CD4-positive, alpha-beta T cell (primary cell): ENCODE measurements at places on chromosomes 11 and 22. TPM values are rescaled to one million over a fixed set of nuclear protein-coding genes. Genes with fewer than 3 reads are reported as not detected.

DNA sequence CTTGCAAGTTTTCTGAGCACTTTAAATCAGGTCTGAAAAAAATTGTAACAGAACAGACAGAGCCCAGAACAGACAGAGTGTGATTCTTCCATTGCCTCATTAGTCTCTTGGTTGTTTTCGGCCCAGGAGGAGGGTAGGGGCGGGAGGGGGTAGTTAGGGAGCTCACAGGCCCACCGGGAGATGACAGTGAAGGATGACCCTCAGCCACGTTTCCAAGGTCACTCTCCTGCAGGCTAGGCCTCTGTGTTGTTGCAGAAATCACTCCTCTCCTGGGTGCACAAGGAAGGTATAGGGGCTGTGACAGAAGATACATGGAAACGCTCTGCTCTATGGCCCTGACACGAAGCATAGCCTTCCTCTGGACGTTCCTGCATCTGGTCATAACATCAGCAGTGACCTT is 69.3 kb downstream of the ABTB2 start:
- H3K36me3 ChIP-seq: no peaks in the 10 kb centered on the region
- H3K4me1 ChIP-seq: no peaks in the 10 kb centered on the region
- H3K27me3 ChIP-seq: no peaks in the 10 kb centered on the region

DNA sequence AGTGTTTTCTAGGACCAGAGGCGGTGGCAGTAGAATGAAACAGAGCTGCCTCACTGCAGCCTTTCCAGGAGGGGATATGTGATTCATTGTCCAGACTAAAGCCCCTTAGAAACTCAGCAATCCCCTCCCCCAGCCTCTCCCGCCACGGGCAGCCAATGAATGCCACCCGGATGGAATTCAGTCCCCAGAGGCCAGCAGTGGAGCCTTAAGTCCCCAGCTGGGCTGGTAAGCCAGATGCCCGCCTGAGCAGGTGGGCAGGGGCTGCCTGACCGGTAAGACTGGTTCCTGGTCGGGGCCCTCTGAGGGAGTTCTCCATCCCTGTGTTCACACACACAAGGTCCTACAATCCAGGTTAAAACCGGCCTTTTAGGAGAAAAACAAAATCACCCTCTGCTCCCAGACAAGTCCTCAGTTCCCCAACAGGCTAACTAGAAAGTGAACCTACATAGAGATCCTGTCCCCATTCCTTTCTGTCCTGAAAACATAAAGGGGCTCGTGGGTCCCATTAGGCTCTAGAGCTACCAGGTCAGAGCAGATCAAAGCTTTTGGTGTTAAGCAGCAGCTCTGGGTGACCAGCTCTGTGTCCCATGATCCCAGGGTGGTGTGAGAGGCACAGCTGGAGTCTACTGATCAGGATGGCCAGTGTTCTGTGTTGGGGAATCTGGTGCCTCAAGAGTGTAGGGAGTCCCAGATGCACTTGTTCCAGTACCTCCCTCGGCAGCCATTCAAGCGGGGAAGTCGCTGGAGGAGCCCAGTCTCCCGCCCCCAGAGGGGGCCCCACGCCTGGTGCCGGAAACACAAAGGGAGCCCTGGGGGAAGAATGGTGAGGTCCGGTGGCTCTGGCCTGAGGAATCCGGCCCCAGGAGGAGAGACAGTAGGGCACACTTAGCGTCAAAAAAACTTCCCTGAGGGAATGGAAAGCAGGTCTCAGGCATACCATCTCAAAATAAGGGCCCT is 2.6 kb downstream of the PATZ1 start:
- peak overlapping the region; percentile 69 for H3K27ac ChIP-seq
- H3K4me3 ChIP-seq: peak overlapping the region; percentile 68
- no peak for DNase-seq
- peaks cover 56% of the 10 kb centered on the region for H3K36me3 ChIP-seq
- H3K27me3 ChIP-seq: no peaks in the 10 kb centered on the region
- peaks cover 80% of the 10 kb centered on the region for H3K4me1 ChIP-seq

DNA sequence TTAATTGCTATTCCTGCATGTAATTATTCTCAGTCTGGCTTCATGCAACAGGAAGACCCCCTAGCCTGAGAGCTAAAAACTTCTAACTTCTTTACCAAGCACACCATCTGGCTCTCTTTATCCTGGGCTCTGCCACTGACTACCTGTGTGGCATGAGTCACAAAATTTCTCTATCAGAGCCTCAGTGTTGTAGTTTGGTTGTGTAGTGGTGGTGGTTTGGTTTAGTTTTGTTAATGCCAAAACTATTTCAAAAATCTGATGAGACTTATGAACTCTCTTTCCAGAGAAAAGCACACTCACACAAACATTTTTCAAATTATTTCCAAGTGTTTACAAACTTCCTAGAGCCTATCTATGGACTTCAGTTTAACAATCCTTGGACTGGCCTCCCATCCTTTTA is 7.5 kb upstream of the IL17RA start:
- no peaks in the 10 kb centered on the region for H3K36me3 ChIP-seq
- H3K4me3 ChIP-seq: no peak overlapping the region
- no peak for DNase-seq

- peaks cover 39% of the 10 kb centered on the region for H3K36me3 ChIP-seq
- no peak for DNase-seq
- H3K4me3 ChIP-seq: no peak overlapping the region
- peaks cover 13% of the 10 kb centered on the region for H3K4me1 ChIP-seq
Measured at GRCh38 chr22:44729391-44730021, 22.9 kb upstream of the ARHGAP8 start.

DNA sequence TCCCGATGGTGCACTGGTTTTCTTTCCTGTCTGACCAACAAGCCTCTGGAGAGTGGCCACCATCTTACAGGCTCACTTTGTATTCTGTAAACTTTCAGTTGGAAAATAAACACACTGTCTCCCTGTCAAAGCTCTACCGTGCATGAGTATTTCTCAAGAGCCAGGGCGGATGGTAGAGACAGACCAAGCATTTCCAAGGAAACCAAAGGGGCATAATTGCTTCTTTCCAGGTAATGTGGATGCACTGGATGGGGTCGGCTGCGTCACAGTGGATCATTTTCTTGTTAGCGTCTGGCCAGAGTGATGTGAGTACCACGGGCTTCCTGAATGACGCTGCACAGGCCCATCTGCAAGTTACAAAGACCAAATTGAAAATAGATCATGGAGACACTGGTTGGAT is 5.1 kb upstream of the SEZ6L start:
- no peak for DNase-seq
- H3K4me1 ChIP-seq: no peaks in the 10 kb centered on the region
- H3K4me3 ChIP-seq: no peak overlapping the region
- no peak overlapping the region for H3K27ac ChIP-seq

DNA sequence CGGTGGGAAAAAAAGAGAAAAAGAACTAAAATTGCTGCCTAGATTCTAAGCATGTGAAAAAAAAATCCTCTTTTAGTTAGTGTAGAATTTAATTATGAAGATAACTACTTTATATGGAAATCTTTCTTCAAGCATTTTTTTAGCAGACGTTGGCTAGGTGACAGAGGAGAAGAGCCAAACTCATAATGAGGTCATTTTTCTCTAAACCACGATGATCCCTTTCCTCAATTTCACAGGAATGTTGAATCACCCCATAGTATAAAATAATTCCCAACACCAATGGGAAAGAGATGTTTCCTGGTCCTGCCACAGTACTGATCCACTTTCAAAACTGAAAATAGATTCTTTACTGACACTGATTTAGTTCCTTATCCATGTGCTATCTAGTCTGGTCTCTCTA is 319.8 kb downstream of the DLG2 start:
- H3K4me1 ChIP-seq: no peaks in the 10 kb centered on the region
- no peak for DNase-seq
- no peaks in the 10 kb centered on the region for H3K36me3 ChIP-seq
- H3K4me3 ChIP-seq: no peak overlapping the region
- no peak overlapping the region for H3K27ac ChIP-seq

- H3K27ac ChIP-seq: no peak overlapping the region
- DNase-seq: no peak
- no peaks in the 10 kb centered on the region for H3K27me3 ChIP-seq
- H3K4me1 ChIP-seq: no peaks in the 10 kb centered on the region
- no peak overlapping the region for H3K4me3 ChIP-seq
Measured at GRCh38 chr11:102810950-102811660, 13.1 kb upstream of the MMP1 start.

GRCh38 chr11:74691755-74692154 is 39.5 kb downstream of the CHRDL2 start:
- H3K4me1 ChIP-seq: no peaks in the 10 kb centered on the region
- no peak for DNase-seq
- no peak overlapping the region for H3K4me3 ChIP-seq

DNA sequence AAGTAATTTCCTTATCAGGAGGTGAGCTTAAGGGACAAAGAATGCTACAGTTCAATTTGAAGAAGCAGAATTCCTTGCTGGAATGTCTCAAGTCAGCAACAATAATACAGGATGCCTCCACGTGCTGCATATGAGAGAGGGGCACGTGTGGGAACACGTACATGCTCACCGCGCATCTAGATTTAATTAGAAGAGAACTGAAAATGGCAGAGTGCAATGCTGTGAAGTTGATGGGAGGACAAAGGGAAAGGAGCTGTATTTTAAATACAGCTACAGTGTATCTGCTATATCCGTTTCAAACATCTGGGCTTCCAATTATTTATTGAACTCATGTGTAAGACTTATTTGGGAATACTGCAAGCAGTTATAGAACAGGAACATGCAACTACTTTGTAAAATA is 328.7 kb downstream of the SOX6 start:
- no peaks in the 10 kb centered on the region for H3K36me3 ChIP-seq
- no peak overlapping the region for H3K4me3 ChIP-seq
- no peak for DNase-seq
- H3K27ac ChIP-seq: no peak overlapping the region

- no peak overlapping the region for H3K27ac ChIP-seq
- H3K36me3 ChIP-seq: no peaks in the 10 kb centered on the region
- no peak for DNase-seq
- H3K27me3 ChIP-seq: peaks cover 17% of the 10 kb centered on the region
- no peak overlapping the region for H3K4me3 ChIP-seq
Measured at GRCh38 chr11:122101625-122102291, 14.3 kb downstream of the BLID start.

GRCh38 chr11:34075178-34075820 is 23.8 kb downstream of the CAPRIN1 start:
- H3K4me3 ChIP-seq: no peak overlapping the region
- peak overlapping the region; percentile 1 for H3K27ac ChIP-seq
- no peak for DNase-seq

- no peaks in the 10 kb centered on the region for H3K36me3 ChIP-seq
- no peak overlapping the region for H3K4me3 ChIP-seq
- H3K27ac ChIP-seq: no peak overlapping the region
- H3K4me1 ChIP-seq: no peaks in the 10 kb centered on the region
- DNase-seq: no peak
Measured at GRCh38 chr11:43992183-43992582, 49.7 kb downstream of the C11orf96 start.

GRCh38 chr11:117212697-117213355 is 13.7 kb downstream of the TAGLN start:
- H3K27ac ChIP-seq: no peak overlapping the region
- peaks cover 63% of the 10 kb centered on the region for H3K36me3 ChIP-seq
- H3K4me3 ChIP-seq: no peak overlapping the region
- DNase-seq: no peak

DNA sequence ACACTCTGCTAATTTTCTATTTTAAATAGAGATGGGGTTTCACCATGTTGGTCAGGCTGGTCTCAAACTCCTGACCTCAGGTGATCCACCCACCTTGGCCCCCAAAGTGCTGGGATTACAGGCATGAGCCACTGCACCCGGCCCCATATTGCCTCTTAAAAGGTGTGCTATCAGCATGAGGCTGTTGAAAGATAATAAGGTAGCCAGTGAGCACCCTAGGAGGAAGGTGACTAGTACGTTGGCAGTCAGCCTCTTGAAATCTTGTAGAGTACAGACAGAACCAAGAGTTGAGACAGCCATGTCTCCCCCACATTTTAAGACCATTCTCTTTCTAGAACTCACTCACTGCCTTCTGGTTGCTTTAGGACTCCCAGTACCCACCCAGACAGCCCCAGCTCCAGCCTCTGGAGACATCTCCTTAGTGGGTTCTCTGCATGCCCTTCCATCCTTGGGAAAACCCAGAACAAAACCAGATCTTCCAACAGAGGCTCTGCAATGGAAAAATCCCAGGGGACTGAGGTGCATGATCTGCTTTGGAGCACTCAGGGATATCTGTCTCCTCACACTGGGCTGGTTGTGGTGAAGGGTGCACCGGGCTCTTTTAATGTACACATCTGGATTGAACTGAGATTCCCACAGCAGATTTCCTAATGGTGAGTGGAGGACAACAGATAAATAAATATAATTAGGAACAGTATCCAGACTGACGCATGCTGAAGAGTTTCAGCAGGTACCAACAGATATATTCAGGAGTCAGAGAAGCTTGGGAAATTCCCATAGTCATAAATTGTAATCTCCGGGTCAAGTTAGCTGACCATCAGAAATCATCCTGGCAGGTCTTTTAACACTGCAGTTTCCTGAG is 49.4 kb downstream of the LRRC74B start:
- H3K27ac ChIP-seq: no peak overlapping the region
- no peak for DNase-seq
- H3K4me1 ChIP-seq: no peaks in the 10 kb centered on the region
- no peak overlapping the region for H3K4me3 ChIP-seq

GRCh38 chr11:134181707-134182106 is 42.1 kb downstream of the NCAPD3 start:
- H3K27me3 ChIP-seq: no peaks in the 10 kb centered on the region
- H3K4me1 ChIP-seq: no peaks in the 10 kb centered on the region
- DNase-seq: no peak
- no peak overlapping the region for H3K27ac ChIP-seq
- H3K36me3 ChIP-seq: peaks cover 59% of the 10 kb centered on the region

DNA sequence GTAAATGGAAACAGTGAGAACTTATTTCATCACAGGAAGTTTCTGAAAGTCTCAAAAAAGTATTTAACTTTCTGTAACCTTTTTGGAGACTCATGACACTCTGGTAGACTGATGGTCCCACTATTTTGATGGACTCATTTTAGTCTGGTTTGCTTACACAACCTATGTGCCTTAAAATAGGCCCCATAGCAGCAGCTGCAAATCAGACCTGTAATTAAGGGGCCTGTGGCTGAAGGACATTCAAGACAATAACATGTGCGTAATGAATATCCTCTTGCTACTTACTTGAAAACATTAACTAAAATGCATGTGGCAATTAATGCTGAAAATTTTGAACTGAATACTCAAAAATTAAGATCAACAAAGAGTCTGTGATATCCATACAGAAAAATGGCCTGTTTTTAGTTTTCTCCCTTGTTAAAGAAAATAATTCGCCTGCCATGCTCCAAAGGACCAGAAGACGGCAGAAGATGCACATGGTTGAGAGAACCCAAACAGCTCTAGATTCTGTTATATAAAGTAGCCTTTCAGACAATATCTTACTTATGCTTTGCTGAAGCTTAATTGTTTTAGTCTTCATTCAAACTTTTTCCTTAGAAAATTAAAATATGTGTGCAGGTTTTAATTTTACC is 568.5 kb downstream of the KCNA4 start:
- H3K36me3 ChIP-seq: no peaks in the 10 kb centered on the region
- DNase-seq: no peak
- H3K4me1 ChIP-seq: no peaks in the 10 kb centered on the region
- H3K27me3 ChIP-seq: no peaks in the 10 kb centered on the region
- no peak overlapping the region for H3K27ac ChIP-seq

GRCh38 chr11:115921540-115921939 is 417.3 kb upstream of the CADM1 start:
- H3K4me3 ChIP-seq: no peak overlapping the region
- no peaks in the 10 kb centered on the region for H3K4me1 ChIP-seq
- no peak for DNase-seq
- H3K36me3 ChIP-seq: no peaks in the 10 kb centered on the region
- H3K27ac ChIP-seq: no peak overlapping the region
- H3K27me3 ChIP-seq: no peaks in the 10 kb centered on the region

The MS4A6E gene
- not detected for total RNA-seq

The TRIM49 gene
- not detected for total RNA-seq

The DEUP1 gene
- total RNA-seq: not detected

The FAM181B gene
- total RNA-seq: 0.11 TPM

The DDI1 gene
- total RNA-seq: not detected

The VWCE gene
- 1.0 TPM for total RNA-seq

The TMEM191C gene
- total RNA-seq: 3.9 TPM

The OR51E2 gene
- not detected for total RNA-seq
